Caki2 (cell line): ENCODE measurements at places on chromosomes 1 and 21. TPM values are rescaled to one million over a fixed set of nuclear protein-coding genes. Genes with fewer than 3 reads are reported as not detected.

DNA sequence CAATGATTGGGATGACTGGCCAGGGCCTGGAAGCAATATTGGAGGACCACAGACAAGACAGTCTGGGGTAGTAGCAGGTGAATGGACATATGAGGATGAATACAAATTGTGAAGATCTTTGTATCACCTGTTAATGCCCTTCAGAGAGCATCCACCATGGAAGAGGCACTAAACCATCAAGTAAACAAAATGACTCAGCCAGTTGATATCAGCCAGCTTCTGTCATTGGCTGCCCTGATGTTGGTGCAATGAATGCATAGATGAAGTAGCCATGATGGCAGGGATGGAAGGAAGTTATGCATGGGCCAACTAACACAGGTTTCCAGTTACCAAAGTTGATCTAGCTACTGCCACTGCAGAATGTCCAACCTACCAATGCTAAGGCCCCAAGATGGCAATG is 16.1 kb upstream of the ERI3 start:
- no peak for DNase-seq

DNA sequence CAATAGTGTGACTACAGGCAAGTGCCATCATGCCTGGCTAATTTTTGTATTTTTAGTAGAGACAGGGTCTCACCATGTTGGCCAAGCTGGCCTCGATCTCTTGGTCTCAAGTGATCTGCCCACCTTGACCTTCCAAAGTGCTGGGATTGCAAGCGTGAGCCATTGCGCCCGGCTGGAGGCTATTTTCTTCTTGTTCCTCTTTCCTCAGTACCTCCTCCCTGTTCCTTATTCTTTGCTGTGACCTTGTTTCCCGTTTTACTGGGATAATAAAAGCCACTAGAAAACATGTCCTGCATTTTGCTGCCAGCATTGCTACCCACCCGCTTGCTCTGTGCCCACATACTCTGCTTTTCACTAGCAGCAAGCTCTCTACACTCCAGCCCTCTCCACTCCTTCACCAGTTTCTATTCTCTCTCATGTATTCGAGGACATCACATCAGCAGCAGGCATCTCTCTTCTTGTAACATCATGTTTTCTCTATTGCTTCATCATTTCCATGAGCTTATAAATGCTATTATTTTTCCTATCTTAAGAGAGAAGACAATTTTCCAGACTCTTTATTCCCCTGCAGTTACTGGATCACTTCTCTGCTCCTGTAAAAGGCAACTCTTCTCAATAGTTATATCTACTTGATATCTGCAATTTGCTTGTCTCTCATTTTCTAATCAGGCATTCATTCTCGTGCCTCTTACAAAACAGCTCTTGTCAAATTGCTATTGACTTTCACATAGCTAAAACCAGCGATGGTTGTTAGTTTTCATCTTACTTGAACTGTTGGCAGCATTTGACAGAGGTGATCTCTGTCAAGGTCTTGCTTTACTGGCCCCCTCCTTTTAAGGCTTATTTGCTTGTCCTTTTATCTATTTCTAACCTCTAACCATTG is 34.5 kb upstream of the C21orf91 start:
- no peak for DNase-seq

Gene PCP4
- total RNA-seq, result not detected in 2 replicates

Gene GBP2
- 2.7 and 3.7 TPM in 2 replicates for total RNA-seq

Gene CXADR
- total RNA-seq, result 5.3 and 11.5 TPM in 2 replicates
